ENCODE measurements at places on chromosomes 5 and 9.

- no peak for DNase-seq
These were observed 36.7 kb downstream of the RFK start for GRCh38 chr9:76357555-76357954.

DNA sequence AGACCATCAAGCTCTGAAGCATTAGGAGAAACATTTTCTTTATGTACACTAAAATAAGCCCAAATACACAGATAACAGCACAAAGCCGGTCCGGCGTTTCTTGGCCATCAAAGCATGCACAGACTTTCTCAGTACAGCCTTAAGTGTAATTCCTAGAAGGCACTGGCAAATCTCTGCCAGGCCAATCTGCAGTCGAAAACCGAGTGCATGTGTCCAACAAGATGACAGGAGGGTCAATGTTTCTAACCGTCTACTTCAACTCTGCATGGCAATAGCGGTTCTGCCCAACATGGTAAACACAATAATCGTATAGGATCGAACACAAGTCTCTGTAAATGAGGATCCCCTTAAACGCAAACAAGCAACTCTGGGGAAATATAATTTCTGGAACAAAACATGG lies 1.1 kb downstream of the ARL15 start:
- DNase-seq: no peak

GRCh38 chr9:100486479-100487176 lies 13.7 kb downstream of the TMEFF1 start:
- DNase-seq: no peak

DNA sequence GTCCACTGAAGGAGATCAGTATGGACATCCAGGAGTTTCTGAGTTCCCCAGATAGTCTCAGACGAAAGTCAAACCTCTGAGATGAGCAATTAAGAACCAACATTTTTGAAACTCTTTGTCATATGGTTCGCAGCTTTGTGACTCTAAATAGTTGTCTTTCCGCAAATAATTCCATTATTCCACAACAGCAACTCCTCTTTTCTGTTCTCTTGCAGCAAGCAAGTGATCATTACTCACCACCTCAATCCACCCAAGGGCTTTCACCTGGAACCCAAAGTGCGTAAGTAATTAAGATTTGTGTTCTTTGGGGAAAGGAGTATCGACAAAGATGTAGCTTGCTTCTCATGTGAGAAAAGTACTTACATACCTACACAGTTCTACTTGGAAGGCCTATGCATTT lies 15.6 kb downstream of the MTX3 start:
- no peak for DNase-seq

- DNase-seq: no peak
These were observed 35.7 kb downstream of the RXRA start for GRCh38 chr9:134361843-134362414.

DNA sequence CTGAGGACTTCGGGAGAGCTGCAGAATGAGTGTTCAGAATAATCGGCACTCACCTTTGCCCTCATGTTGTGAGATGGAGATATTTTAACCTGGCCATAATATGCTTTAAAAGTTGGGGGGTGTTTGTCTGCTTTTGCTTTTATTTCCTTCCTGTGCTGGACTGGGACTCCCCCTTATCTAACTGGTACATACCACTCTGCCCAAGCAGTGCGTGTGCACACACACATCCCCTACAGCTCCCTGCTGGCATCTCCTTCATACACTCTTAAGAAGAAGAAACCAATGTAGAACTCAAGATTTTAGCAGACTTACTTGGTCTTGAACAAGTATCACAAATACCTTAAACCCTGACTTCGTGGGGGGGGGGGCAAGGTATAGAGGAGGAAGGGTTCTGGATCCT lies 146.2 kb upstream of the DMRT1 start:
- DNase-seq: no peak

GRCh38 chr5:179959641-179960040 lies 51.9 kb upstream of the TBC1D9B start:
- no peak for DNase-seq

- DNase-seq: no peak
These were observed 13.5 kb downstream of the NSD1 start for GRCh38 chr5:177146891-177147638.

DNA sequence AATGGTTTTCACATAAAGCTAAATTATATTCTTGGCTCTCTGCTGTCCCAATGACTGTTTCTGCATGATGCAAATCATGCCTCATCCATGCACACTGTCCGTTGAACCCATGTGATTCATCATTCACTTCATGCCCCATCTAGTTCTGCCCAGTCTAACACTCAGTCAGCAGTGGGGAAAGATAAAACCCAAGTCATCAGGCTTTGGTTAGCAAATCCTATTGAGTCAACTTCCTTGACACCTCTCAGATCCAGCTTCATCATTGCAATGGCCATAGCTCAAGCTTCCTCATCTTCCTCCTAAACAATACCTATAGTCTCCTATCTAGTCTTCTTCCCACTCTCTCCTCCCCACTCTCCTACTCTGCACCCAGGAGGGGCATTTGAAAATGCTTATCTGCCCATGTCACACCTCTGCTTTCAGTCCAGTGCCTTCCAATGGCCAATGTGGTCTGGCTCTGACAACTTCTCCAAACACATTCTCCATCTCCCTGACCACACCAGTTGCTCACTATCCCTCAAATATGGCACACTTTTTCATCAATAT lies 266.0 kb upstream of the TRIM32 start:
- no peak for DNase-seq

- DNase-seq: no peak
These were observed 421.0 kb downstream of the GADD45G start for GRCh38 chr9:90025816-90026215.

GRCh38 chr9:83451308-83451707 lies 86.9 kb downstream of the FRMD3 start:
- DNase-seq: no peak

Data from stimulated activated CD4-positive, alpha-beta T cell treated with anti-CD3 and anti-CD28 coated beads, Interleukin-4, amount 100 ng/mL, for 48 hours (primary cell).